Esophagus muscularis mucosa (tissue), 4 donors: ENCODE measurements at places on chromosomes 6 and 20. TPM values are rescaled to one million over a fixed set of nuclear protein-coding genes. Genes with fewer than 3 reads are reported as not detected.

Gene ZGPAT
- total RNA-seq, result 23.7 TPM

Gene BNIP5
- total RNA-seq, result not detected

Gene BPI
- not detected for total RNA-seq

Gene NECAB3
- 42.7 TPM for total RNA-seq

Gene CDH26
- 1.3 TPM for total RNA-seq

Gene CD40
- 21.6 TPM for total RNA-seq

DNA sequence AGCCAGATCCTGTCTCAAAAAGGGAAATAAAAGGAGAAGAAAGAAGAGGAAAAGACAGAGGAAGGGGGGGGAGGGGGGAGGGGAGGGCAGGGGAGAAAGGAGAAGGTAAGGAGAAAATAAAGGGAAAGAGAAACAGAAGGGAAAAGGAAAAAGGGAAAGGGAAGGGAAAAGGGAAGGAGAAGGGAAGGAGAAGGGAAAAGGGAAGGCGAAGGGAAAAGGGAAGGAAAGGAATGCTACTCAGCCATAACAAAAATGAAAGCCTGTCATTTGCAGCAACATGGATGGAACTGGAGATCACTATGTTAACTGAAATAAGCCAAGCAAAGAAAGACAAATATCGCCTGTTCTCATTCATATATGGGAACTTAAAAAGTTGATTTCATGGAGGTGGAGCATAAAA lies 22.3 kb downstream of the RBM24 start:
- DNase-seq, result no peak
- no peak overlapping the region for H3K4me3 ChIP-seq
- H3K27ac ChIP-seq, result no peak overlapping the region
- H3K36me3 ChIP-seq, result no peaks in the 10 kb centered on the region
- H3K27me3 ChIP-seq, result no peaks in the 10 kb centered on the region
- no peaks in the 10 kb centered on the region for H3K4me1 ChIP-seq

GRCh38 chr6:130411481-130411880 lies 45.7 kb downstream of the TMEM200A start:
- H3K36me3 ChIP-seq, result no peaks in the 10 kb centered on the region
- no peak overlapping the region for H3K27ac ChIP-seq
- no peaks in the 10 kb centered on the region for H3K4me1 ChIP-seq
- no peak for DNase-seq

GRCh38 chr20:8213831-8214587 lies 81.9 kb downstream of the PLCB1 start:
- H3K4me3 ChIP-seq, result no peak overlapping the region
- DNase-seq, result no peak
- peaks cover 67% of the 10 kb centered on the region for H3K4me1 ChIP-seq

DNA sequence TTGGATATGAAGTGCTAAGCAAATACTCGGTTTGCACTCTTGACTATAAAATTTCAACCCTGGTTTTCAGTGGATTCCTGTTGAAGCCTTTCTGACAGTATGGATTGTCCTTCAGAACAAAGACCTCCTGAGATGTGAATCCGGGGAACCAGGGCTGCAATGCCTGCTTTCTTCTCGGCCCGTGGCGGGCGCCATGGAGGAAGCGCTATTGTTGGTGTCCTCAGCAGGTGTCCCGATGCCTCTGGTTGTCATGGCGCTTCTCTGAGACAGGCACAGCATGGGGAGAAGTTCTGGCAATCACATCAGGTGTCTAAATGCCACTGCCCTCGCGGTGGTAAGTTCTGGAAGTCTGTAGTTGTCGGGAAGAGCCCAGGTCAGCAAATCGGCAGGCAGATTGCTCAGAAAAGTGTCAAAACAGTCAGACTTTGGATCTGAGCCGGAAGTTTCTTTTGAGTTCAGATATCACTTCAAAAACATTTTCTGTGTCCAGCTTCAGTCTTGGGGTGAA lies 188.5 kb downstream of the CDH4 start:
- H3K27ac ChIP-seq, result no peak overlapping the region
- H3K27me3 ChIP-seq, result no peaks in the 10 kb centered on the region
- H3K36me3 ChIP-seq, result no peaks in the 10 kb centered on the region
- no peak for DNase-seq

DNA sequence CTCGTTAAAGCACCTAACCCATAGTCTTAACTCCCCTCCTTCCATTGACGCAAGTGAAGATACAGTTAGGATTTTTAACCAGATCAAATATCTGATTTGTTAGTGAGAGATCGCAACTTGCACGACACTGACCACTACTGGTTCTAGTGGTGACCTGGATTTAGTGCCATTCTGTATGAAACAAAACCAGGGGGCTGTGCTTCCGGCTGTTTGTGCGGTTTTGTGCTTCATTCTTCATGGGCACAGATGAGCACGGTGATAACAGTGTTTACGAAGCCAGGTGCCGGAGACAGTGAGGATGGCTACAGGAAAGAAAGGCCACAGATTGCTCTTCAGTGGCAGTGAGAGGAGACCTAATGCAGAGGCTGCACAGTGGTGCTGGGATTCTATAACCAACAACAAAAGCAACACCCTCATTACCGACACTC lies 75.5 kb downstream of the NOL4L start:
- no peaks in the 10 kb centered on the region for H3K27me3 ChIP-seq
- H3K27ac ChIP-seq, result no peak overlapping the region
- no peak for DNase-seq
- no peaks in the 10 kb centered on the region for H3K36me3 ChIP-seq
- H3K4me1 ChIP-seq, result no peaks in the 10 kb centered on the region

GRCh38 chr6:18044108-18044783 lies 56.8 kb upstream of the KIF13A start:
- peak overlapping the region; percentile 16 for H3K27ac ChIP-seq
- no peak for DNase-seq
- H3K4me3 ChIP-seq, result no peak overlapping the region
- H3K27me3 ChIP-seq, result no peaks in the 10 kb centered on the region

DNA sequence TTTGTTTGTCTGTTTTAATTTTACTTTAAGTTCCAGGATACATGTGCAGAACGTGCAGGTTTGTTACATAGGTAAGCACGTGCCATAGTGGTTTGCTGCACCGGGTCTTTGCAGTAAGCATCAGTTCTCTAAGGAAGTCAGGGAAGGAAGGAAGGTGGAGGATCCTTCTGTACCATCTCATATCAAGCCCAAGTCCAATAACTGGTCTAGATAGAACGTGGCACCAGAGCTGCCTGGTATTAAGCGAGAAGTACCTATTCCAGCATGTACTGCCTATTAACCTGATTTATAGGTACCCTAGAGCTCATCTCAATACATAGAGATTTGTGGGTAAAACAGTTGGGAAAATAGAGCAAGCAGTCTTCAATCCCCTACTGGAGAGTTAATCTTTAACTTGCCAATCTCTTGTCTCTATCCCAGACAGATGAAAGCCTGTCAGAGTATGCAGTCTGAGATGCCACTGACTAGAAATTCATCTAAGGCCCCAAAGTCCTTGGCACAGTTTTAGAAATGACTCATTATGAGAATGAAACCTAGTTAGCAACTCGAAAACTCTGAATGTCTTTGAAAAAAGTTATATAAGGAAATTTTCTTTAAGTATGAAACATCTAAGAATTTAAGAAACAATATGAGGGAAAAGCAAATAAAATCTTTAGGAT lies 144.9 kb downstream of the TFAP2A start:
- H3K4me1 ChIP-seq, result no peaks in the 10 kb centered on the region
- H3K27ac ChIP-seq, result no peak overlapping the region
- H3K4me3 ChIP-seq, result no peak overlapping the region
- peaks cover 6% of the 10 kb centered on the region for H3K27me3 ChIP-seq

DNA sequence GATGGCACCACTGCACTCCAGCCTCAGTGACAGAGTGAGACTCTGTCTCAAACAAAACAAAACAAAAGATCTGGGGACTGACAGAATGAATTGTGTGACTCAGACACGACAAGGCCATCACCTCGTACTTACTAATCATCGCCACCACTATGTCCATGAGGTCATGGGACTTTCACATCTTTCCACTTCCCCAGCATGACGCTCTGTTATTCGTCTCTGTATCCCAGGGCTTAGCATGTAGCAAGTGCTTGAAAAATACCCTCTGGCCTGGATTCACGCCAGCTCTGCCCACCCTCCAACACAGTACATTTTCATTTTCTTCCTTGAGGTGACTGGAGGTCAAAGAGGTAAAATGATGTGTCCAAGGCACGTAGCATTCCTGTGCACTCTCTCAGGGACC lies 27.8 kb downstream of the FGD2 start:
- no peak for DNase-seq
- peaks cover 5% of the 10 kb centered on the region for H3K4me1 ChIP-seq

- no peaks in the 10 kb centered on the region for H3K4me1 ChIP-seq
- H3K36me3 ChIP-seq, result no peaks in the 10 kb centered on the region
- H3K4me3 ChIP-seq, result no peak overlapping the region
- no peak overlapping the region for H3K27ac ChIP-seq
- H3K27me3 ChIP-seq, result no peaks in the 10 kb centered on the region
These were observed 73.0 kb upstream of the BTBD3 start for GRCh38 chr20:11844691-11845090.

DNA sequence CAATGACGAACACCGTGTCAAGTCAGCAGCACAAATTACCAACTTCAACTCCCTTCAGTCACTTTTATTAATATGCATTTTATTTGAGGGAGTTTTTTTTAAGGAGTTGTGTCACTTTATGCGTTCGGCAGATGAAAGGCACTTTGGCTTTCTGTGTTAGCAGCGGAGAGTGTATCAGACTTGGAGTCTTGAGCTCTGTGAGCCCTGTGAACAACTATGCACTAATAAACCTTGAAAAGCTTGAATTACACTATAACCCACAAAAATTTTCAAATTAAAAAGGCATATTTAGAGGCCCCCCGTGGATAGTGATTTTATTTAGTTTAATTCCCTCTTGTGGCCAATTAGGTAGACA lies 335.3 kb upstream of the NT5E start:
- peaks cover 34% of the 10 kb centered on the region for H3K4me1 ChIP-seq
- H3K27ac ChIP-seq, result peak overlapping the region; percentile 60
- no peak for DNase-seq
- peak overlapping the region; percentile 39 for H3K4me3 ChIP-seq

DNA sequence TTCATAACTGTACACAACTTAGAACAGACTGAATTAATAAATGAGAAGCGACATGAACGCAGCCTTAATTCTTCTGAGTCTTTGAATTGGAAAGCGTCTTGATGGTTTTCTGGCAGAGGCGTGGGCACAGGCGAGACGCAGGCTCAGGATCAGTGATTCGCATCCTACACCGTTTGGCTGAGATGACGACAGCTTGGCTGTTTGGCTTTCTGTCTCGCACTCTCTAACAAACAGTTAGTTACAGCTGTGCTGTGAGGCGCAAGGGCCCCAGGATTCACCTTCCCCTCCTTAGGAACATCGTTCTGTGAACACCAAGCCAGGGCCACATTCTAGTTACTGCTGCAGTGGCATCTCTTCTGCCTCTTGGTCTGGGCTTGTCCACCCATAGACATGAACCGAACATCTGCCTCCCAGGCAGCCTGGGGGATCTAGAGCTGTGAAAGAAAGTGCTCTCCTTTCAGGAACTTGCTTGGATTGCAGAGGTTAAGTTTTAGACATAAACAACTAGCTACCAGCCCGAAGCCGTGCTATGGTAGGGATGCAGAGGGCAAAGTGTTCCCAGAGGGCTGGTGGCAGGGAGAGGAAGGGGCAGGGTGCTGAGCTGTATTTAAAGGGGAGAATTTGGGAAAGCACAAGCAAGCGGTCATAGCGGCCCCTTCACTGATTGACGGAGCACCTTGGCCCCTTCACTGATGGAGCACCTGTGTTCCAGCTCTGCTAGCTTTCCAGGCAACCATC lies 49.6 kb downstream of the TCP11 start:
- peak overlapping the region; percentile 77 for H3K27ac ChIP-seq
- H3K36me3 ChIP-seq, result peaks cover 51% of the 10 kb centered on the region
- peaks cover 83% of the 10 kb centered on the region for H3K4me1 ChIP-seq

DNA sequence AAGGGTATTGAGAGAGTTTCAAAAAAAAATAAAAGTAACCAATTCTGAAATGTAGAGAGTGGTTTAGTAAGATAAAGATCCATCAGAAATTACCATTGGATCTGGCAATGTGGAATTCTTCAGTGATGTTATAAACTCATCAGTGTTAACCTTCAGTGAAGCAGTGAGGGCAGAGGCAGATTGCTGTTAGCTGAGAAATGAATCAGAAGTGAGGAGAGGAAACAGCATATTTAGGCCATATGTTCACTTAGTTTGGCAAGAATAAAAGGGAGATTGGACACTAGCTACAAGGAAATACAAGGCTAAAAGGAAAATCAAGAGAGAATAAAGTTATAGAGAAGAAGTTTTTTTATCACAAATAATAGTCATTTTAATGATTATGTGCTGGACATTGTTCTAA lies 9.6 kb downstream of the KCNQ5 start:
- H3K36me3 ChIP-seq, result no peaks in the 10 kb centered on the region
- no peak for DNase-seq
- no peak overlapping the region for H3K4me3 ChIP-seq
- H3K27ac ChIP-seq, result no peak overlapping the region
- no peaks in the 10 kb centered on the region for H3K4me1 ChIP-seq
- no peaks in the 10 kb centered on the region for H3K27me3 ChIP-seq

DNA sequence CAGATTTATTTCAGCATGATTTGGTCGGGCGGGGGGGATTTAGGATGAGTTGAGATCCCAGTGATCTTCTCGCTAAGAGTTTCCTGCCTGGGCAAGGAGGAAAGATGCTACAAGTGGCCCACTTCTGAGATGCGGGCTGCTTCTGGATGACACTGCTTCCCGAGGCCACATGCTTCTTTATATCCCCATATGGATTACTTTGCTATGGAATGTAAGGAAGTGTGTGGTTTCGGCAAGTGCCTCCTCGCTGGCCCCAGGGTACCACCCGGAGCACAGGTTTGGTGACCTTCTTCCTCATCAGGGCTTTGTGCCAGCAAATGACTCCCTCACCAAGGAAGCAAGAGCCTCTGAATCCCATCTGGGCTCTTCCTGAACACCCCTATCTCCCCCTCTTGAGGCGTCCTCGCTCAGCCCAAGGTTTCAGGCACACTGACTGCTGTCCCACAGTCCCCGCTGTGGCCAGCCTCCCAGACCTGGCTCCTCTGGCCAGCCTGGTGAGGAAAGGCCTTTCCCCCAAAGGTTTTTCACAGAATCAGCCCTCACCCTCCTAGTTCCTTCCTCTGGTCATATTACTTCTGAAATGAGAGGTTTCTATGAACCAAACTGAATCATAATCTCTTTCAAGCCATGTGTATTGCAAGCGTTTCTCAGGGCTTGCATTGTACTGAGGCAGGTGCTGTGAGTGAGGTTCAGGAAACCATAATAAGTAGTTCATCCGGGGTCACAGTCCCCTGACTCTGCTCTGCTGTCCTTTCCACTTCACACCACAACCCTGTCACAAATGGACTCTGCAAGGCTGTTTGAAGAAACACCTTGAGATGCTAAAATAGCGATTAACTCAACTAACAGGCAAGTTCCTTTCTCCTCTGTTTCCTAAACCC lies 41.7 kb upstream of the IL17A start:
- peak; percentile 74 for DNase-seq
- peaks cover 12% of the 10 kb centered on the region for H3K4me1 ChIP-seq
- H3K4me3 ChIP-seq, result no peak overlapping the region

- DNase-seq, result no peak
- no peaks in the 10 kb centered on the region for H3K4me1 ChIP-seq
- no peaks in the 10 kb centered on the region for H3K36me3 ChIP-seq
- no peak overlapping the region for H3K27ac ChIP-seq
- no peaks in the 10 kb centered on the region for H3K27me3 ChIP-seq
- H3K4me3 ChIP-seq, result no peak overlapping the region
These were observed 116.3 kb upstream of the QKI start for GRCh38 chr6:163298079-163298830.
